ENCODE measurements at places on chromosomes 3 and 15.
A peak's percentile ranks its signal among the peaks of the same experiment; 100 is the strongest.

DNA sequence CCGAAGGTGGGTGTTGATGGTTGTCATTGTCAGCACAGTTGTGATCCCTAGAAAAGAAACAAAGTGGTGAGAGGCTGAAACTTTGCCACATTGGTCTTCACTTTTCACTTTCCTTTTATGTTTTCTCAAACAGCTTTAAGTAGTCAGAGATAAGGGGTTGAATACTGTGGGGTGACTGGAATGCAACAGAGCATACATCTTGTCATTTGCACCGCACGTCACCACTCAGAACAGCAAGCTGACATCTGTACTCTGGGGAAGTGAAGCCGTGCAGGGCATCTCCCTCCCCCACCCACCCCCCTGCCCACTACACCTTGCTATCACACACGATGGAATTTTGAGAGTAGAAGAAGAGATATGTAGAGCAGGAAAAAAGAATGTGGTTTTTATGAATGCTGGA is 211.7 kb downstream of the GABRB3 start:
- DNase-seq = no peak

DNA sequence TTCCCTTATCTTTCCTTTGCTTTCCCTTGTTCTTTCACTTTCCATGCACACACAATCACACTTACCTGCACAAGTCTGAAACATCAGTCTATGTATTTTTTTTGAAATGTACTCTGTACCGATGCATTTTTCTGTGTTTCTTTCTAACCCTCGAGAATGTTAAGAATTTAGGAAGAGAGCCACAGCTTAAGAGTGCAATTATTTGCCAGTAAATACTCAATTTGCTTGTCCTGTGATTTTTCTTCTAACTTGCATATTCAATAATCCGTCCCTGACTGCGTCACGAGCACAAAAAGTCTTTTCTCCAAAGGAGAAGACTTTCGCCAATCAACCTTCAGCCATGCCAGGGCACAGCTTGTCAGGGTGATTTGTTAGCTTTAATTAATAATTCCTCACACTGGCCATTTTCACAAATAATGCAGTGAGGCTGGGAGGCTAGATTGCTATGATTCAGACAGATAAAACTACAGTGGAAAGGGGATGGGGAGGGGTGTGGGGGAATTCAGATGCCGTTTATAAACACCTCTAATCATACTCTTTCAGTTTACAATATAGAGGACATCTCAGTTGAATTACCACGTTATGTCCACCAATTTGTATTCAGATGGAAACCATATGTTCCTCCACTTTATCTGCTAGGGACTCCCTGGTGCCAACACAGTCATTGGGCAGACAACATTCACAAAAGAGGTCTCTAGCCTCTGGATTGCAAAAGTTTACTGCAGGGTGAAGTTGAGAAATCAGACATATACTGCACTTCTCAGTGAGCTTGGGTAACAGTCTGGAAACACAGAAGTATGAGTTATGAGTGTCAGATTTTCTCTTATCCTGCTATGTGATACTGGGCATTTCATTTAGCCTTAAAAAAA is 388.0 kb downstream of the ZBTB20 start:
- peak; percentile 60 for DNase-seq

DNA sequence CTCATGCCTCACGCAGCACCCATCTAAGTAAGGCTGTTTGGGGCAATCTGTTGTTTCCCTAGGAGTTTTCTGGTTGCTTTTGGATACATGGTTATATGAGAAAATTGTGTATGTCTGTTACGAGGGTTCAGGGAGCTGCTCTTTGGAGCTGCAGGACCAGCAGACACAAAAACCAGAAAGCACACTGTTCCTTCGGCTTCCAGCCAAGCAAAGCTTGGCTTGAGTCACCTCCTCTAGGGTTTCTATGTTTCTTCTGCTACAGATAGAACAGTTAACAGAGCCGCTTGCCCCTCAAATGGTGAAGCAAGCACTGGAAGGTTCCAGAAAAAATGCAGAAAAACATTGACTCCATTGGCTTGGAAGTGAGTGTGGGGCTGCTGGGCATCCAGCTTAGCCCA is 49.2 kb upstream of the CTDSPL start:
- no peak for DNase-seq

- DNase-seq = no peak
Observed at GRCh38 chr3:23019596-23020300, 183.4 kb upstream of the UBE2E2 start.

- no peak for DNase-seq
Observed at GRCh38 chr15:79166311-79166955, 75.9 kb upstream of the RASGRF1 start.

DNA sequence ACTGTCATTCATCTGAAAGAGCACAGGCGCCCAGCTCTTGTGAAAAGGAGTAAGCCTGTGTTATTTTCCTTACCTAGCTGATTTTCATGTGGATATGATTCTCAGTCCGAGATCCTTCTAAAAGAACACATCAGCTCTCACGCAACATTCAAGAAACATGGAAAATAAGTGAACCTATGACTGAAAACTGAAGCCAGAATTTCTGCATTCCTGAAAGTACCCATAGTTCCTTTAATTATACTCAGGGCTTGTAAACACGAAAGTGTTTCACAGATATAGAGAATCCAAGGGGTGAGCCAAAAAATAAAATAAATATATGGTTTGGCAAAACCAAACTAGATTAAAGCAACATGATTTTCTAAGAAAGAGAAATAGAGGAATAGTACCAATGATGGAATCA is 100.8 kb upstream of the CHMP2B start:
- DNase-seq = no peak

- DNase-seq = no peak
Observed at GRCh38 chr3:20256144-20256543, 70.1 kb upstream of the SGO1 start.

DNA sequence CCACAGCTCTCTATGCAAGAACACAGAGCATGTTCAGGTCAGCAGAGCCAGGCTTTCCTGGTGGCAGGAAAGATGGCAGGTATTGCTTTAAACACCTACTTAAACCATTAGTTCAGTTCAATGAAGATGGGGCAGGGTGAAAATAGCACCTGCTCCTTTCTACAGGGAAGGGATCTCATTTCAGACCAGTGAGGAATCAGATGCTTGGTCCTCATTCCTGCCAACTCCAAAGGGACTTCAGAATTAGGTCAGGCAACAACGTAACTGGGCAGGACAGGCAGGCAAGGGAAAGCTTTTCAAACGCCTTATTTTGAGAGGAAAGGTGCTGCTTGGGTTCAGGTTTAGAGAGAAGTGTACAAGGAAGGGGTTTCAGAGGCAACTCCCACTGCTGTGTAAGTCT is 12.6 kb upstream of the RPS17 start:
- no peak for DNase-seq

Measured in GM04503 (cell line).